NCI-H524 (cell line): ENCODE measurements at places on chromosomes 2 and 18.

DNA sequence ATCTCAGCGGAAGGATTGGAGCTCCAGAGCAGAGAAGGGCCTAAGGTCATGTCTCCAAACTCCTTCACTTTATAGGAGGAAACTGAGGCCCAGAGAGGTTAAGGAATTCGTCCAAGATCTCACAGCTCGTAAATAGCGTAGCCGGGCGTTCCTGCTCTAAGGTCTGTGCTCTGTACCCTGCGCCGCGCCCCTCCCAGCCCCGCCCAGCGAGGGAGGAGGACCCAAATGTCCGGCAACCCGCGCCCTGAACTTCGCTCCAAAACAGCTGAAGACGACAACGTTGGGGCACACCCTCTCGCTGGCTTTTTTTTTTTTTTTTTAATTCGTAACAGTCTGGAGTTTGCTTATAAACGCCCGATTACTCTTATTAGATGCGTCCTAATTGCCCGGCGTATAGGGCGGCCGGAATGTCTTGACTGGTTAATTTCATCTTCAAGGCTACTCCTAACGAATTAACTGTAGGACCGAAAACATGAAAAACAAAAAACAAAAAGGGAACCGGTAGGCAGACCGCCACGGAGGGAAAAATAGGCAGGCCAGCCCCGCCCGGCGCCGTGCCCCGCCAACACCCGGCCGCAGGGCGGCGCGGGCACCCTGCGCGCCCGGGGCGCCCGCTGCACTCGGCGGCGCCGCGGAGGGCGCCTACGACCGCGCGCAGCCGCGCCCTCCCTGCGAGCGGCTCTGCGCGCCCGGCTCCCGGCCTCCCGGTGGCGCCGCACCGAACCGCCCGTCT is 928 bp upstream of the FOSL2 start:
- peak; percentile 38 for DNase-seq

DNA sequence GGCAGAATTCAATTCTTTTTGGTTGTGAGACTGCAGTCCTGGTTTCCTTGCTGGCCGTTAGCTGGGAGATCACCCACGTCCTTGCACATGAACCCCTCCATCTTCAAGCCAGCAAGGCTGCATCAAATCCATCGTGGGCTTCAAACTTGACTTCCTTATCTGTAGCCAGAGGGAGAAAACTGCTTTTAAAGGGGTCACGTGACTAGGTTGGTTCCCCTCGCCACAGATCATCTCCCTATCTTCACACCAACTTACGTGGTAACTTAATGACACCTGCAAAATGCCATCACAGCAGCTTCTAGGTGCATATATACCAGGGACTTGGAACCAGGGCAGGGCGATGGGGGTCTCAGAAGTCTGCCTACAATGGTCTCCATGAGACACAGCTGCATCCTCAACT is 169.5 kb downstream of the MTCL1 start:
- no peak for DNase-seq

- DNase-seq, result no peak
Observed at GRCh38 chr2:186544255-186544675, 45.6 kb upstream of the ITGAV start.

- no peak for DNase-seq
Observed at GRCh38 chr2:219252084-219252483, 959 bp upstream of the TUBA4B start.

- DNase-seq, result no peak
Observed at GRCh38 chr2:50951437-50951836, 80.5 kb downstream of the NRXN1 start.

DNA sequence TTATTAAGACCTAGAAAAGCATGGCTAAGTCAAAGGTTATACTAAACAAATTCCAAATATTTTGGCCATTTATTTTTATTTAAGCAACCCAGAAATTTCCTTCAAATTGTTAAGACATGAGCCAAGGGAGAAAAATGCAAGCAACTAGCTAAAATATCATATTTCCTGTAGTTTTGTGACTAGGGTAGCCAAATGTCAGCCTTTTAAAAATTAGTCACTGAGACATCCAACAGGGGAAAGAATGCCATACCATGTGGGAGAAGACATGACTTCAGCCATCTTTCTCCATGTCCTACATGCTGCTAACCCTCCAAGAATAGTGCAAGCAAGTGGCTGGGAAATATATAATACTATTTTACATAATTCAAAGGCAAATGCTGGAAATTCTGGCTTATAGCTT is 197.9 kb downstream of the DSEL start:
- no peak for DNase-seq
